ENCODE measurements at places on chromosomes 2 and 18. TPM values are rescaled to one million over a fixed set of nuclear protein-coding genes. Genes with fewer than 3 reads are reported as not detected.

DNA sequence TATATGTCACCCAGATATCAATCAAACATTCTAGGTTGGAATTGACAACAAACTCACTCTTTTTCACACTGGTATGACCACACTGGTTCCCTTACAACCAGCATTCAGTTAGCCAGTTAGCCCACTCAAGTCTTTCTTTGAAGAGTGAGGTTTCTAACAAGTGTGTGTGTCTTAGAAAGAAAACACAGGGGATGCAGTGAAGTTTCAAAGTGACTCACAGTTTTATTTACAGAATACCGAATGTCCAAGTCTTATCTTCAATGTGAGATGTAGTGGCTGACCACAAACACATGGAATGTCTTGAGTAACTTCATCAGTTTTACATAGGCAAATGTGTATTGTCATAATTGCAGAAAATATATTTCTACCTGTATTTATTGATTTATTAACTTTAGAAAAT lies 274.7 kb upstream of the HNMT start:
- no peak overlapping the region for H3K4me3 ChIP-seq
- H3K27me3 ChIP-seq = no peaks in the 10 kb centered on the region
- no peak for DNase-seq
- H3K27ac ChIP-seq = no peak overlapping the region
- H3K36me3 ChIP-seq = no peaks in the 10 kb centered on the region
- no peaks in the 10 kb centered on the region for H3K4me1 ChIP-seq

GRCh38 chr2:33371304-33372090 lies 105.0 kb upstream of the RASGRP3 start:
- H3K27me3 ChIP-seq = no peaks in the 10 kb centered on the region
- peaks cover 29% of the 10 kb centered on the region for H3K36me3 ChIP-seq
- H3K4me1 ChIP-seq = peaks cover 51% of the 10 kb centered on the region
- no peak overlapping the region for H3K4me3 ChIP-seq
- no peak for DNase-seq

The SERPINB4 gene
- total RNA-seq = not detected

- no peak for DNase-seq
- H3K27ac ChIP-seq = no peak overlapping the region
- no peaks in the 10 kb centered on the region for H3K4me1 ChIP-seq
- no peaks in the 10 kb centered on the region for H3K27me3 ChIP-seq
- H3K36me3 ChIP-seq = no peaks in the 10 kb centered on the region
These were observed 654.1 kb upstream of the SYT4 start for GRCh38 chr18:43931439-43931838.

The MDH1 gene
- total RNA-seq = 66.1 TPM

The SPC25 gene
- total RNA-seq = not detected

DNA sequence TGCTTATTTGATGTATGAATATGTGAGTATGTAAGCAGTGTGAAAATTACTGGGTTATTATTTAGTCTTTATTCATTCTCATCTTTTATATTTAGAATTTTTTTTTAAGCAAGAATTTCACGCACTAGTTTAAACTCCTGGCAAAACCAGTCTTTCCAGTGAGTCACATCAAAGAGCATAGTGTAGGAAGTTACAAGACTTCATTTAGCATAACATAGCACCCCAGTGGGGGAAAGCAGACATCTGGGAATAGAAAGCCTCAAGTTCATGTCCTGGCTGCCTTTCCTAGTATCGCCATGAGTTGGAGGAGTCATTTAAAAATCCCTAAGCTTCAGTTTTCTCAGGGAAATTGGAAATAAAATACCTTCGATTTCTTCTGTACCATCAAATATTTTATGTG lies 408.3 kb downstream of the NUP35 start:
- H3K27ac ChIP-seq = no peak overlapping the region
- no peak for DNase-seq
- no peaks in the 10 kb centered on the region for H3K36me3 ChIP-seq
- H3K4me3 ChIP-seq = no peak overlapping the region

DNA sequence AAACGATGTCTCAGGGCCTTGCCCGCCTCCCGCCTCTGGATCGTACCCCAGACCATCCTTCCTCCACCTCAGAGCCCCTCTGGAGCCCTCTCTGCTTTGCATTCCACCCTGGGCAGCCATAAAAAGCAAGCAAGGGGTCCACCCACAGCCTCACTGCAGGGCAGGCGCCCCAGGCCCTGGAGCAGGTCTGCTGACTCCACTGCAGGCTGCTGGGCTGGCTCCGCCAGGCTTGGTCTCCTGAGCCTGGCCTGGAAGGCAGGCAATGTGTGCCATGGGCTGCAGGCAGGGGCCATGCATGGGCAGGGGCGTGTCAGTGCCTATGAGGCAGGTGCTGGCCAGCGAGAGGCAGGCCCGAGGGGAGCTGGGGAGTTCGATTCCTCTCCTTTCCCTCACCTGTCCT lies 186.0 kb downstream of the ANKRD30B start:
- H3K36me3 ChIP-seq = no peaks in the 10 kb centered on the region
- no peak overlapping the region for H3K27ac ChIP-seq
- H3K27me3 ChIP-seq = no peaks in the 10 kb centered on the region
- DNase-seq = no peak
- no peak overlapping the region for H3K4me3 ChIP-seq
- H3K4me1 ChIP-seq = no peaks in the 10 kb centered on the region

GRCh38 chr2:1742301-1742680 lies 2.0 kb downstream of the PXDN start:
- H3K36me3 ChIP-seq = no peaks in the 10 kb centered on the region
- H3K27me3 ChIP-seq = no peaks in the 10 kb centered on the region
- H3K4me1 ChIP-seq = peaks cover 58% of the 10 kb centered on the region
- peak overlapping the region; percentile 94 for H3K4me3 ChIP-seq
- DNase-seq = no peak

DNA sequence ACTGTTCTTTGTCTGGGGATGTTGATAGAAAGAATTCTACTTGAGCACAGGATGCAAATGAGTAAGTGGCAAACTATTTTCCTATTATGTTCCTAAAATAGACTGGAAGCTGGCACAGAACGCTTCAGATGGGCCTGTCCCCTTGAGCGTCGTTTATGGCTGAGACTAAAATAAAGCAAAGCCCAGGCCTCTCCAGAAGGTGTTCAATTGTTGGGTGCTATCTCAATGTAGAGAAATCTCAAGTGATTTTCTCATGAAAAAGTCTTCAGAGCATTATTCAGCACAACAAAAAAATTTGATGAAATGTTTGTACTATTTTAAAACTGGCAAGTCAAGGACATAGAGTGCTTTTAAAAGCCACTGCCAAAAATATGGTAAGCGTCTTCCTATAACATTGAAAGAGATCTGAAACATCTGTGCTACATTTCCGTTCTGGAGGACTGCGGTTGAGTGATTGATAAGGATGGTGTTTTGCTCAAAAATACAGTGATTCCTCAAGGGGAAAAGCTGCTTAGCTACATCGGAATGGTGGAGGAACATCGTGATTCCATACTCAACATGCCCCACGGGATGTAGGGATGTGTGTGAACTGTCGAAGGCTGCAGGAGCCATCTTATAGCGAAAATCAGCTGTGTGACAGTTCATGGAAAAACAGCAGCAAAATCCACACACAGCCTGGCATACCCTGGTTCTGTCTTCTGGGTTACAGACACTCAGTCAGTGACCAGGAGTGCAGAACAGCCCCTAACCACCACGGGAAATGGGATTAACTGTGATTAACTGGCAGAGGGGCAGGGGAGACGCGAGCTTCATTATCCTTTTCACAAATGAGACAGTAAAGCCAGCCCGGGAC lies 10.4 kb upstream of the LRRFIP1 start:
- DNase-seq = no peak
- H3K36me3 ChIP-seq = no peaks in the 10 kb centered on the region
- peaks cover 42% of the 10 kb centered on the region for H3K4me1 ChIP-seq
- no peaks in the 10 kb centered on the region for H3K27me3 ChIP-seq
- peak overlapping the region; percentile 89 for H3K27ac ChIP-seq
- H3K4me3 ChIP-seq = no peak overlapping the region

Data from thoracic aorta (tissue), 2 donors.